ENCODE measurements at places on chromosomes 13 and 19.

DNA sequence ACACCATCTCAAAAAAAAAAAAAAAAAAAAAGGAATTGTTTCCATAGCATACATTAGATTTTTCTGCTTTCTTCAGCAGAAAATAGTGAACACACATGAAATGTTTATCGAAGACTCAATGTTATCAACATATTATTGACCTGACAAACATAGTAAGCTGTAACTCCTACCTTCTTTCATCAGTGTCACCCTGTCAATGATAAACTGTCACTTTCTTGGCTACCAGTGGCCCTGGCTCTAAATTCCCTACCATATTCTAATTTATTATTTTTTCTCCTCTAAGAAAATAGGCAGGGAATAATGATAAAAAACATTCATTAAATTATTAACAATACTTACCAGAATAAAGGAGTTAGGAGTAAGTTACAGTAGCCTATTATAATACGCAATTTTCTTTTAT lies 127.3 kb upstream of the KLHL1 start:
- DNase-seq, result no peak

GRCh38 chr19:29488316-29488715 lies 37.5 kb upstream of the VSTM2B start:
- DNase-seq, result no peak

- no peak for DNase-seq
Observed at GRCh38 chr19:2613507-2614295, 88.8 kb downstream of the GNG7 start.

GRCh38 chr19:9641810-9642209 lies 20.8 kb upstream of the ZNF561 start:
- DNase-seq, result no peak

- no peak for DNase-seq
Observed at GRCh38 chr13:48536621-48537250, 3.9 kb upstream of the RCBTB2 start.

- DNase-seq, result peak; percentile 21
Observed at GRCh38 chr19:28466107-28467045, 746.6 kb downstream of the UQCRFS1 start.

DNA sequence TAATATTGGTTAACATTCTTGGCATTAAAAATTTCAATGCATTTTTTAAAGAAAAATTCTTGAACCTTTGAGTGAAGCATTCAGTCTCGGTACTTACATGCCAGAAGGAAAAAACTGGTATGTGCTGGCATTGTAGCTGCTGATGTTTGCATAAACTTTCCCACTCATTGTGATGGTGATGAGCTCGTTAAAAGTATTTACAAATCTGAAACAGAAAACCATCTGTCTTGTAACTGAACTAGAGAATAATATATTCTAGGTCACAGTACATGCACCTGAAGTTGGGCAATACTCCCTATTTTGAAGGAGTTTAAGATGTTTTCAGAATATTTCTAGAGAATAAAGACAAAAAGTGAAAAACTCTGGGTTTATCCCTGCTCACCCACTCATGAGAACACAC lies 64.1 kb downstream of the SLC15A1 start:
- no peak for DNase-seq

- DNase-seq, result no peak
Observed at GRCh38 chr13:59444210-59444857, 719.4 kb downstream of the DIAPH3 start.

- DNase-seq, result no peak
Observed at GRCh38 chr19:37929355-37929923, 22.4 kb downstream of the SIPA1L3 start.

GRCh38 chr13:61857198-61857597 lies 441.5 kb upstream of the PCDH20 start:
- DNase-seq, result no peak

DNA sequence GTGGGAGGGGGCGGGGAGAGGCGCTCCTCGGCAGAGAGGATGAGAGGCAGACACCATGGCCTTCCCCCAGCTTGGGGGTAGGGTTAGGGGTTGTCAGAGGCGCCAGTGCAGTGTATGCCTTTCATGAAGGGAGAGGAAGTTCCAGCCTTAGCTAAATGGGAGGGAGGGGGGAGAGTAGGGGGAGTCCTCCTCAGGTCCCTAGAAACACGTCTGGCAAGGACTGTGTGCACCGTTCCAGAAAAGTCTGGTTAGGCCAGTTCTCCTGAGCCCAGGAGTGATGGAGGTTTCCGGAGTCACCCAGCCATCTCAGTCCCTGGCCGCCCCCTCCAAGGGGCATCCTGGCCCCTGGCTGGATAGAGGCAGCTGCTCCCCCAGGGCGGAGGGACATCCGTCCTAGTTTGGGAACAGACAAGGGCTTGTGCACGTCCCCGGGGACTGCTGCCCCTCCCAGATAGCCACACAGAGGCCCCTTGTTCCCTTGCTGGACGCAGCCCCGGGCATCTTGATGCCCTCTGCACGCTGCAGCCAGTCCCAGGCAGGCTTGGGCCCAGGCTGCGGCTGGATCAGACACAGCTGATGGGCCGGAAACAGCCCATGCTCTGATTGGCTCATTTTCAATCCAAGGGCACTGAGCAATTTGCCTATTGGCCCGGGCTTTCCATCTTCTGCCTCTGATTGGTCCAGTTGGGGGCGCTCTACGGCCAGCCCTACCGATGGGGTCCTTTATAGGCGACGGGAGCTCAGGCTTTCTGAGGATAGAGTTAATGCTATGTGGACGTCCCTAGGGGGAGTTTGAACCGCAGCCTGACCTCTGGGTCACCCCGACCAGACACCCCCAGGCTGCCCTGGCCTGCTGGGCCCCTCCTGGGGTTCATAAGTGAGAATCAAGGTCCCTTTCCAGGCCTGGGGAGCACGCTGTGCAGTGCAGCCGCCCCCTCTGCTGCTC lies 3.8 kb downstream of the S1PR2 start:
- DNase-seq, result no peak

GRCh38 chr13:39353988-39354387 lies 249.0 kb downstream of the LHFPL6 start:
- no peak for DNase-seq

DNA sequence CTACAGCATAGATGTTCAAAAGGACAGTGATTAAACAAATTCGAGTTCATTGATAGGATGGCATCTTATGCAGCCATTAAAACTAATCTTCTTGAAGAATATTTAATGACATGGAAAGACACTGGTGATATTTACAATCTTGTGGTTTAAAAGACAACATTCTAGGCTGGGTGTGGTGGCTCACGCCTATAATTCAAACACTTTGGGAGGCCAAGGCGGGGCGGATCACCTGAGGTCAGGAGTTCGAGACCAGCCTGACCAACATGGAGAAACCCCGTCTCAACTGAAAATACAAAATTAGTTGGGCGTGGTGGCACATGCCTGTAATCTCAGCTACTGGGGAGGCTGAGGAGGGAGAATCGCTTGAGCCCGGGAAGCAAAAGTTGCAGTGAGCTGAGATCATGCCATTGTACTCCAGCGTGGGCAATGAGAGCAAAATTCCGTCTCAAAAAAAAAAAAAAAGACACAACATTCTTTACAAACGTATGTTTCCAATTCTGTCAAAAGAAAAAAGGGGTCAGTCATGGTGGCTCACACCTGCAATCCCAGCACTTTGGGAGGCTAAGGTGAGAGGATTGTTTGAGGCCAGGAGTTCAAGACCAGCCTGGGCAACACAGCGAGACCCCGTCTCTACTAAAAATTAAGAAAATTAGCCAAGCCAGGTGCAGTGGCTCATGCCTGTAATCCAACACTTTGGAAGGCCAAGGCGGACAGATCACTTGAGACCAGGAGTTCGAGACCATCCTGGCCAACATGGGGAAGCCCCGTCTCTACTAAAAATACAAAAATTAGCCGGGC lies 2.5 kb upstream of the PAK4 start:
- no peak for DNase-seq

- DNase-seq, result peak; percentile 81
Observed at GRCh38 chr13:30408319-30409101, 13.8 kb upstream of the UBE2L5 start.

DNA sequence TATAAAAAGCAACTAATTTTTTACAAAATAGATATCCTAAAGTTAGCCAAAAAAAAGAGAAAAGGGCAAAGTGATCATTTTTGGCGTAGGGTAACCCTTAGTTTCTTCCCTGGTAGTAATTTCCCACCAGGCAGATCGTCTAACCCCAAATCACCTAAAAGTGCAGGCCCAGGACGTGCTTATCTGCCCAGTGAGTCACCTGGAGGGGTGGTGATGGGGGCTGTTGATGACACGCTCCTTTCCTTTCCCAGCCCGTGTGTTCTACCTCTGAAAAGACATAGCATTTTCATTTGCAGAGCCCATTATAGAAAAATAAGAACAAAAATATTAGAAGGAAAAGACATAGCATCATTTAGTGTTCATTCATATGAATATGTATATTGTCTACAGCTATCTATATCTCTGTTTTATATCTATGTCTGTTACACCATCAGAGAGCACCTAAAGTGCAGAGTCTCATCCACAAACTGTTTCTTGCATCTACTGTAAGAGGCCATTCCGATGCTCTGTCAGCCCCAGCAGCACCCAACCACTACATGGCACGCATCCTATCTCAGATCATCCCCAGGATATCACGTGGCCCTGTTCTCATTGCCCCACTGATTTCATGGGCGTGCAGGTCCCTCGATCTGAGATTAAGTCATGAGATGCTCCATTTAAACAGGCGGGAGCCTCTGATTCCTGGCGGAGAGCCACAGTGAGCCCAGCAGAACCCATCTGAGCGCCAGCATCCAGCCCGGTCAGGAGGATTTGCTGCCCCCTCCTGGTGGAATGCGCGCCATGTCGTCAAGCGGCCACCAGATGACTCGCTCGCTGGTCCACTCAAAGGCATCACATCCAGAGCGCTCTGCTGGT lies 8.5 kb upstream of the LILRB3 start:
- peak; percentile 61 for DNase-seq

GRCh38 chr13:48096670-48097069 lies 1.8 kb upstream of the MED4 start:
- DNase-seq, result no peak

DNA sequence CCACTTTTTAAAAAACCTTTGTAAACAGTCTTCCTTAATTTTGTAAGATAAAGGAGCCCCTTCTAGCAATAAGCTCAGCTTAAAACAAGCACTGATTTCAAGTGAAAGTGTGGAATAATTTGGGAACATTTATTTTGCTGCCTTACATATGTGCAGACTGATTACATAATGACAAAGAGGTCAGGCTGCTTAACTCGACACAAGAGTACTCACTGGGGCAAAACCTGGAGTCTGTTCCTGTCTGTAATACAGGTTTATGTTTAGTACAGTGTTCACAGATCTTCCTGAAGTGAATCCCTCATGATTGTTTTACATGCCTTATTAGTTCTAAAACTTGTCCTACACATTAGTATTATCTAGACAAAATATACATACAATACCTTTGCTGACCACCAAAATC lies 609.8 kb downstream of the LMO7 start:
- no peak for DNase-seq

- DNase-seq, result no peak
Observed at GRCh38 chr19:33950091-33950750, 153.6 kb downstream of the KCTD15 start.

DNA sequence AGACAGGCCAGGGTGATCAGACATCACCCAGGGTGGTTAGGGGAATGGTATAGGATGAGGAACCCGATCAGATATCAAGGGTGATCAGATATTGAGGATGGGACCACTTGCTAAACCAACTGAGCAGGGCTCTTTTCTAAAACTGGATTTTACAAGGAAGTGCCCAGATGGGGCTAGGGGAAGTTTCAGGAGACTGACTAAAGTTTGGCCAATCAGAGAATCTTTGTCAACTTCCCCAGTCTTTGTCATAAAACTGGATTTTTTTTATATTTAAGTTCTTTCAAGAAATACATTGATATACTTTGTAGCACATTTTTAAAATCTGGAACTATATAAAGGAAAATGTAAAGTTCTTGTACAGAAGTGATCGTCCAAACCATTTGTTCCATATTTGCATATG lies 30.5 kb upstream of the DLEU7 start:
- DNase-seq, result no peak

- peak; percentile 10 for DNase-seq
Observed at GRCh38 chr13:59906413-59907049, 257.2 kb downstream of the DIAPH3 start.

DNA sequence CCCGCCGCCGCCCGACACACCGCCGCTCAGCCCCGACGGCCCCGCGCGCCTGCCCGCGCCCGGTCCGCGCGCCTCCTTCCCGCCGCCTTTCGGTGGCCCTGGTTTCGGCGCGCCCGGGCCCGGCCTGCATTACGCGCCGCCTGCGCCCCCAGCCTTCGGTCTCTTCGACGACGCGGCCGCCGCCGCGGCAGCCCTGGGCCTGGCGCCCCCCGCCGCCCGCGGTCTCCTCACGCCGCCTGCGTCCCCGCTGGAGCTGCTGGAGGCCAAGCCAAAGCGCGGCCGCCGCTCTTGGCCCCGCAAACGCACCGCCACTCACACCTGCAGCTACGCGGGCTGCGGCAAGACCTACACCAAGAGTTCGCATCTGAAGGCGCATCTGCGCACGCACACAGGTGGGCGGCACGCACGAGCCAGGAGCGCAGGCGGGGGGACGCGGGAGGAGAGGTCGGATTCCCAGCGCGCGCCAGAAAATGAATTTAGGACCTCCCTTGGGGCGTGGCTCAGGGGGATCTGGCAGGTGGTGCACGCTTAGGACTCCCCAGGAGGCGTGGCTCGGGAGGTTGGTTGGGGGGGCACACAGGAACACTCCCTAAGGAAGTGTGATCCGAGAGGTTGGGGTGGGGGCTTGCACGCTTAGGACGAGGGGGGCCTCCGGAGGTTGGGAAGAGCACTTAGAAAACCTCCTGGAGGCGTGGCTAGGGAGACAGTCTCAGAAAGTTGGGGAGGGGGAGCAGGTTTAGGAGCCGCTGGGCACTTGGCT lies 1.2 kb downstream of the KLF2 start:
- DNase-seq, result no peak

- DNase-seq, result no peak
Observed at GRCh38 chr13:35722458-35723052, 246.1 kb upstream of the MAB21L1 start.

DNA sequence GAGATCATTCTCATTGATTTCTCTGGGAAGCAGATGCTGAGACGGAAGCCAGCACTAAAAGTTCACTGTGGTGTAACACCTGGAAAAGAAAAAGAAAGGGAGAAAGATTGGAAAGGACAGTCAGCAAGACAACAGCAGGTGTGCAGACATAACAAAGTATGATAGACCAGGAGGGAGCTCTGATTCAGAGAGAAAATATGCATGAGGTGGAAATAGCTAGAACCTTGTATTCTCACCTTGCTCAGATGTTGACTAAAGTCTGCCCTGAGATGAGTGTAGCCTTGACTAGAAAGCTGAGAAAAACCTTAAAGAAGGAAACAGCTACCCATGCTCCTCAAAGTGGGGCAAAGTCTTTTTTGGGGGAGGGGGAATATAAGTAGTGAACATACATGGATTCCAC lies 1711.8 kb downstream of the EFNB2 start:
- DNase-seq, result no peak

DNA sequence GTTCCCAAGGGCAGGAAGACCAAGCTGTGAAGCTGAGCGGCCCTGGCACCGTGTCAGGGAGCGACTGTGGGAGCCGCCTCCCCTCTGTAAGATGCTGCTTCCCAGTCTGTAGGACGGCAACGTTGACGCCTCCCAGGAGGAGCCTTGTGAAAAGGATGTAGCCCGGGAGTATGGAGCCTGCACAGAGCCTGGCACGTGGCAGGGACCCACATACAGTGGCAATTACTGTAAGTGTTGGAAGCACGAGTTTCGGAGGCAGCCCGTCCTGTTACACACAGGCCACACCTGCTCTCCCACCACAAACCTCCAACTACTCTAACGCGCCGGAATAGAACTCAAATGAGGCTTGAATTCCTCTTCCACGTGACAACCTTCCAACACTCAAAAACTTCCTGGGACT lies 6.6 kb downstream of the RAB20 start:
- no peak for DNase-seq

Measured in GM04504 (cell line).